ENCODE measurements at places on chromosomes 2 and 18.

DNA sequence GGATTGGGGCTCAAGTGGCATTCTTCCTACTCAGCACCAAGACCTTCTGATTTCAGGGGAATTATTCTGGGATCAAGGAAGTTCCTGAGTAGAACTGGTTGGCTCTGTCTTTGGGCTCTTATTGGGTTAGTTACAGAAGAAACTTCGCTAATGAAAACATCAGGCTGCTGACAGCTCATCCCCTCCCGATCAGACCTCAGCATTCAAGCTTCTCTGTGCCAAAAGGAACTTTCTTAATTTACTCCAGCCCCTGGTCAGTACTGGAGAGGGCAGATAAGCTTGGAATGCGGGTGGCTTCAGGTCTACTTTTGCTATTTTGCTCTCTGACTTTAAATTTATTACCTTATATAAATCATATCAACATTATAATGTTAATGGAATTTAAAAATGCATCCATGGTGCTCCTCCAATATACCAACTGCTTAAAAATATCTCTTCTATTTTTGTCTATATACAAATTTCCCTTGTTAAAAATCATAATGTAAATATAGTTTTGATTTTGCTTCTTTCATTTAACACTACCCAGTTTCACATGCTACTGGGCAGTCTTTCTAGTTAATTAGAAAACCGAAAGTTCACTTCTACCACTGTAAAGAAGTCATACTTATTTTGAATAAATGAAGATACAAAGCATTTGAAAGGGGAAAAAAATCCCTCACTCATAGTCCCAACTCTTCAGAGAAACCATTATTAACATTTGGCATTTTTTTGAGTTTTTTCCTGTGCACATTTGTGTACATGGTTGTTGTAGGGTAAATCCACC is 34.4 kb downstream of the PCARE start:
- no peak for DNase-seq

DNA sequence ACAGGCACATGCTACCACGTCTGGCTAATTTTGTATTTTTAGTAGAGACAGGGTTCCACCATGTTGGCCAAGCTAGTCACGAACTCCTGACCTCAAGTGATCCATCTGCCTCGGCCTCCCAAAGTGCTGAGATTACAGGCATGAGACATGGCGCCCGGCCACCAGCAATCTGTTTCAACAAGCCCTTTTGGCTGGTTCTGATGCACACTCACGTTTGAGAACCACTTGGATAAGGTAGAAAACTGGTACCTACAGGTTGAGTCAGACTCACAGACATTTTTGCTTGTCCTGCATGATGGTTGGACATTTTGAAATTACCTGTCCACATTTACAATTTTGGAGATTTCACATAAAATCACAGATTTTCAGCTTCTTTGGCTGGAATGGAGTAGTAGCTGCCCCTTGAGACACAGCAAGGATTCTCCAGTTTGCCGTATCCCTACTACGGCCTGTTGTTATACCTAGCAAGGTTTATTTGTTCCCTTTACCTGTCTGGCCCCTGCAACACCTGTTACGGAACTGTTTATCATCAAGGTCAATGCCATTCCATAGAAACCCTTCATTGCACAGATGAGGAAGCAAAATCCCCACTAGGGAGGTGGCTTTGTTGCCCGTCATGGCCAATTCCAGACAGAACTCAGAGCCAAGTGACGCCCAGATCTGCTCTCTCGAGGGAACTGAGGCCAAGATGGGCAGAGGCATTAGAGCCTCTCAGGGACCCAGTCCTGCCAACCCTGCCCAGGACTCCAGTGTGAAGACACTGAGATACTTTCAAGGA is 31.4 kb upstream of the IGFBP2 start:
- no peak for DNase-seq

DNA sequence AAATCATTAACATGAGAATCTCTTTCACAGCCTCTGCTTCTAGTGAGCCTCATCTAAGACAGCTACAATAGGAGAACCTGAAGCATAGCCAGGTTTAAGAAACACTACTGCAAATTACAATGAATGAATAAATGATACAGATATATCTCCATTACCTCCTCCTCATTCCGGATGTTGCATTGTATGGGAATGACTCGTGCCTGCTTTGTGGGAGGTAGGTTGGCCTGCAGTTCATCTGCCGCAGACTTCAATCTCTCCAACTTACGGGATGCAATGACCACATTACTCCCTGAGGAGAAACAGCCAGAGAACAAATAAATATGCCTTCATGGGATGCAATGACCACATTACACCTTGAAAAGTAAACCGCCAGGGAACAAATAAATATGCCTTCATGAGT is 15.4 kb downstream of the PECR start:
- DNase-seq = peak; percentile 90

GRCh38 chr18:40159141-40160017 is 1795.7 kb upstream of the PIK3C3 start:
- DNase-seq = peak; percentile 61

DNA sequence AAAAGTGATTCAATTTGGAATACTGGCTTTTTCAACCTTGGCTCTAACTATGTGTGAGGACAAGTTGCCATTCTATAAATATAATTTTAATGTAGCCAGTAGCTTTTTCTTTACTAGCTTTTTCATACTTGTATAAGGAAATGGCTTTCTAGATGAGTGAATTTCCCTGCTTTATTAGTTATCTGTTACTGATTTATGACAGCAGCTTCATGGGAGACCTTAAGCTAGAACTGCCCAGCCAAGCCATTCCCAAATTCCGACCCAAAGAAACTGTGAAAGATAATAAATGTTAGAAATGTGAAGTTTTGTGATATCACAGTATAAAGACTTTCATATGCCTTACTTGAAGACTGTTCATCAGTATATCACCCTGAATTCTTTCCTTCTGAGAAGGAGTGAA is 32.3 kb downstream of the BABAM2 start:
- DNase-seq = no peak

GRCh38 chr2:94725543-94725942 is 145.7 kb upstream of the TEKT4 start:
- no peak for DNase-seq

DNA sequence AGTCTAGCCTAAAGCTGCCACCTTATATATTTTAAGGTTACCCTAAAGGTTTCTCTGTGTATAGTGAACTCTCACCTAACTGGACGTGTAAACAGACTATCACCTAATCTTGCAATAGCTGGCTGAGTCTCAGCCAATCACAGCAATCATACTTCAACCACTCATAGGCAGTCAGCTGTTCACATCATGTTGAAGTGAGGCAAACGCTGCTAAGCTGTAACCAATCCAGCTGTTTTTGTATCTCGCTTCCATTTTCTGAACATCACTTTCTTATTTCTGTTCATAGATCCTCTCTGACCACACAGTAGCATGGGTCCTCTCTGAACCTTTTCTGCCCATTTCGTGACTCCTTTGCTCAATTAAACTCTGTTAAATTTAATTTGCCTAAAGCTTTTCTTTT is 468.2 kb upstream of the POU3F3 start:
- DNase-seq = no peak

GRCh38 chr2:229071292-229071976 is 199.7 kb downstream of the PID1 start:
- DNase-seq = no peak

GRCh38 chr2:19898592-19899329 is 3.0 kb downstream of the TTC32 start:
- DNase-seq = no peak

DNA sequence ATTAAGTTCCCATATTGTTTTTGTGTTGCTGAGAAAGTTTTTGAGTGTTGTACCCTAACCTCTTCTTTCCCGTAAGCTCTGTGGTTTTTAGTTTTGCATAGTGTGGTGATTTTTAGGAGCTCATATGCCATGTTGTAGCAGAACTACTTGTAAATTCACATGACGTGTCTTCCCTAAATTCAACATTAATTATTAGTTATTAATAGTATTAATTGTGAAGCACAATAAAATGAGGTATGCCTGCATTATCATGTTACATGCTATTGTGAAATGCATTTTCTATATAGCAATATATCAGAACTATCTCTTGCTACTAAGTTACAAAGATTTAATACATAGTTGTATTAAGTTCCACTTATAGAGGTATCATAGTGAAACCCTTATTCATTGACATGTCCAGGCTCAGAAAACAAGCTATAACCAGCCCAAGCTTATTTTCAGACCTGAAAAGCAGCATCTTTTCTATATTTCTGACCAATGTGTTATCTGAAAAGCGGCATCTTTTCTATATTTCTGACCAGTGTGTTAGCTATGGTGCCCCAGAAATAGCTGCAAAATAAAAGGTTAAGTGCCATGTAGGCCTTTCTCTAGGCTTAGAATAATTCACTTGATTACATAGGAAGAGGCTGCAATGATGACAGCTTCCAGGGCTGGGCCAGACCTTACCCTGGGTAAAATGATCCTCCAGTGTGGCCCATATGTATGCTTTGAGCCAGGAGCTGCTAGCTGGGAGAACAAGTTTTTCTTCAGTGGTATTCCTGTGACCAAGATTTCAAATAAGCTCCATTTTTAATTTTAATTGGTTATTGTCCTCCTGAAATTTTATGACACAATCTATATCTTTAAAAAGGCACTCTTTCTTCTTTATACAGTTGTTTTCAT is 21.6 kb downstream of the EPAS1 start:
- DNase-seq = no peak

GRCh38 chr2:105734762-105735538 is 9.8 kb upstream of the NCK2 start:
- peak; percentile 75 for DNase-seq

DNA sequence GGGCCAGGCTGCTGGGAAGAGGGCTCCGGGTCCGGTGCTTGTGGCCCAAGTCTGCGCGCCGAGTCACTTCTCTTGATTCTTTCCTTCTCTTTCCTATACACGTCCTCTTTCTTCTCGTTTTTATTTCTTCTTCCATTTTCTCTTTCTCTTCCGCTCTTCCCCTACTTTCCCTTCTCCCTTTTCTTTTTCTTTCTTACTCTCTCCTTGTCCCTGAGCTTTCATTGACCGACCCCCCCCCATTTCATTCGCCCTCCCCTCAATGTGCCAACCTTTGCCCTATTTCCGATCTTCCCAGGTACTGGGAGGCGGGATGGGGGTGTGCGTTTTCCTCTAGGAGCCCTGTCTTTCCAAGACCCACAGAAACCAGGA is 1.8 kb downstream of the ONECUT2 start:
- no peak for DNase-seq

- no peak for DNase-seq
These were observed 38.4 kb downstream of the PPM1B start for GRCh38 chr2:44207102-44207501.
